ENCODE measurements at places on chromosomes 5 and 9.

GRCh38 chr5:137142764-137143605 is 356.1 kb downstream of the SPOCK1 start:
- DNase-seq = no peak

DNA sequence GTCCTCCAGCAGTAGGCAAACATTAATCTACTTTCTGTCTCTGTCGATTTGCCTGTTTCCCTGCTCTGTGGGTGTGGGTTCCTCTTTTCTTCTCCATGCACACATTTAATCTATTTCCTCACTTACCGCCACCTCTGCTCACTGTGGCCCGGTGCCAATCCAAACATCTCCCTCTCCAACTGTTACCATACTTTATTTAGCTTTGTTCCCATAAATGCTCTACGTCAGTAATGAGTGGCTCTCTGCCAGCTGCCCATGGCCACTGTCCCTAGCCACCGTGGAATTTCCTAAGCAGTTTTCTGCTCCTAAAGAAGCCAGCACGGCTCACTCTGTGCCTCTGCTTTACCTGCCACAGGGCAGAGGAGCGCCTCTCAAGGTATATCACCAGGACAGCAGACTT is 19.5 kb upstream of the GOLPH3 start:
- DNase-seq = no peak

GRCh38 chr5:152632360-152632759 is 227.3 kb upstream of the NMUR2 start:
- no peak for DNase-seq

GRCh38 chr9:93257808-93258331 is 73.9 kb downstream of the WNK2 start:
- DNase-seq = no peak

DNA sequence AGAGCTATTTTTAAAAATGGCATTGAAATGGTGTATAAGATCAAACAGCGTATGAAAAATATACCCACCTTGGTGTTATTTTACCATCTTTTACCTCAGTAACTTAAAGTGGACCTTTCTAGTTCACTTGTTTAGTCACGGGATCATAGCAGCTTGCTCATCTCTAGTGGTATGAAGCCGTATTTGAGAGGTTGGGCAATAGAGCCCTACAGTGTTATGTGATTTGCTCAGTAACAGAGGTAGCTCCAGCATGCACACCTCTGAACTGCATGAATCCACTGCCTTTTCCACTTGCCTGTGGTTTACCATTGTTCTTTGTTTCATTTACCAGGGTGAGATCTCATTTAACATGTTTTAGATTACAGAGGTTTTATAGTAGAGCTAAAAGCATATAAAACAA is 134.4 kb downstream of the ATG10 start:
- no peak for DNase-seq

DNA sequence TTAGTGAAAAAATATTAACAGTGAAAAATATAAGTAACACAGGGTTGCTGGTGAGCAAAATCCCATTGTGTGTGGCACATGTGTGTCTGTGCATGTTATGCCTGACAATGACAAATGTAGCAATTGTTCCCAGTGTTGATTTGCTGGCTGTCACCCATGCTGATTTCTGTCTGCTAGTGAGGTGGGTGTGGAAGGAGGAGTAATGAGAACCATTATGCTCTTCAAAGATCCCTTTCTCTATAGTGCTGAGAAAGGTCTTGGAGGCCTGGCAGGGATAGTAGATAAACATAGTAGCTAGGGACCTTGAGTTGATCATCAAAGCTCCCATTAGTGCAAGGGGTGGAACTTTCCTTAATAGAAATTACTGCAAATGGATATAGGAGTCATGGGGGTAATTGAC is 152.5 kb upstream of the CLINT1 start:
- no peak for DNase-seq

GRCh38 chr5:128566178-128566577 is 28.1 kb upstream of the FBN2 start:
- no peak for DNase-seq

- no peak for DNase-seq
Measured at GRCh38 chr5:1383886-1384401, 39.0 kb upstream of the CLPTM1L start.

- DNase-seq = no peak
Measured at GRCh38 chr9:8736805-8737204, 937.2 kb upstream of the DMAC1 start.

DNA sequence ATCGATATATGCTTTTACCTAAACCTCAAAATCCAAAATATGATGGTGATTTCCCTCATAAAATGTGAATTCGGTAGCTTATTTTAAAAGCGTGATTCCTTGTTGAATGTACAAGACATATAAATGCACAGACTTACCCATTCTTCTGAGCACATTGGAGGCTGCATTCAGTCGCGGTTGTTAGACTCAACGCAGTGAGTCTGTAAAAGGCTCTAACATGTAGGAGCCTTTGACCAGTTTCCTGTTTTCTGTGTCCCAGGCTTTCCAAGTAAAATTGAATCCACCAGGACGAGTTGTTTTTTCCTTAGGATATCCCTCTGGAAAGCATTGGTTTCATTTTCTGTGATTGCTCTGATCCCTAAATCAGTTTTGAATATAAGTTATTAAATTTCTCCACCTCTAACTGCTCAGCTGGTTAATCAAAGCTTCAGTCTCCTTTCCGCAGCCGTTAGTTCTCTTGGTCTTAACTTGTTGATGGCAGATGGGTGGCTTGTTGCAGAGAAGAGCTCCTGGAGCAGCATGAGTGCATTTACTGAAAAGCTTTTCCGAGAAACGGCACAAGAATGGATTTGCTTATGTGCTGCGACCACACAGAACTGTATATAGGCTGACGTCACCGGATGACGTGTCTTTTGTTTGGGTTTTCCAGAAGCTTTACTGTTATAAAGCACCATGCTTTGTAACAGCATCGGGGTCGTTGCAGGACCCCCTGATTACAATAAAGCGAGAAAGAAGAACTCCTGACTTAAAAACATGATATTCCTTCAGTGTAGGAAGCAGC is at the start of gene LRRTM2:
Gene LRRTM2, minus strand, starts transcription at position 565 of the 781 bp plus-strand sequence. Its CDS starts 424 bp downstream, at position 141.
- DNase-seq = no peak

DNA sequence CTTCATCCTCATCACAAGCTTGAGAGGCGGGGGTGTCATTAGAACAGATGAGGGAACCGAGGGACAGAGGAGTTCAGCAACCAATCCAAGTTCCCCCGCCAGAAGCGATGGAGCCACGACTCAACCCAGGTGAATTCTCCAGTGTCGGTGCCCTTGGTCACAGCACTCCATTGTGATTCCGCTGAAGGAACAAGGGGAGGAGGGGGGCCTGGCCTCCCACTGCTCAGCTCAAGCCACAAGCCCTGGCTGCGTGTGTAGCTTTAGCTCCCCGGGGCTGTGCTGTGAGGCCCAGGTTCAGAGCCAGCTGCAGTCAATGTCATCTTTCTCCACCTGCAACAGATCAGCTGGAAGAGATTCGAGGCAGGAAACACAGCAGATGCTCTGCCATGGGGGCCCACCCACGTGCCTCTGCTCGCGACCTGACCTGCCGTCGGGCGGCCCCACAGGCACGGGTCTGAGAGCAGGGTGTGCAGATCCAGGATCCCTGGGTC is 72.6 kb downstream of the GTF3C4 start:
- DNase-seq = no peak

- DNase-seq = no peak
Measured at GRCh38 chr5:35370871-35371270, 140.6 kb upstream of the PRLR start.

GRCh38 chr5:157983906-157984551 is 125.1 kb upstream of the CLINT1 start:
- DNase-seq = no peak

DNA sequence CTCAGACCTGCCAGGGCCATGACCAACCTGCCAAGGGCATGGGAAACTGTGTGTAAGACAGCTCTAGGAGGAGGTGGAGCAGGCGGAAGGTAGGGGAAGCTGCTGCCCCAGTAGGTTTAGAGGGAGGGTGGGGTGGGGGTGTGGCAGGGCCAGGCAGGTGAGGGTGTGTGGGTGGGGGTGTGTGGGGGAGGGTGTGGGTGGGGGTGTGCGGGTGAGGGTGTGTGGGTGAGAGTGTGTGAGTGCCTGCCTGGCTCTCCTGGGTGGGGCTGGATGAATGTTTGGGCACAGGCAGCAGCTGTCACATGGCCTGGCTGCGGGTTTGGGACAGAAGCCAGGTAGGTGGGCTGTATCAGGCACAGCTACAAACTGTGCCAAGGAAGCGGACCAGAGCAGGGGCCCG is 8.8 kb upstream of the N4BP3 start:
- no peak for DNase-seq

DNA sequence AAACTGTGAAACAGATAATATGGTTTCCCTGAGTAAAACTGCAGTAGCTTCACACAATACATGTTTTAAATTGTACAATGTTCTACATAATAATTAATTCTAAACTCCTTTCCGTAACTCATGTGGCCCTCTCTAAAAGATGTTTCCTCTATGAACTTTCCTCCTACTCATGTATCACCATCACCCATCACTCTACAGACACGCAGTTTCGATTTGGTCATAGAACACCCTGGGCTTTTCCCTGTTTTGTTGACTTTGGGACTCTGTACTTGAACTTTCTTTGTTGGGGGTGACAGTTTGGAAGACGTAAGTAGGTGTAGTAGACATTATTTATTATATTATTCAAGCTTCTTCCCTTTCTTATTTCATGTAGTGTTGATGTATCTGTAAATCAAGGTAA is 44.1 kb upstream of the GABRA6 start:
- no peak for DNase-seq

DNA sequence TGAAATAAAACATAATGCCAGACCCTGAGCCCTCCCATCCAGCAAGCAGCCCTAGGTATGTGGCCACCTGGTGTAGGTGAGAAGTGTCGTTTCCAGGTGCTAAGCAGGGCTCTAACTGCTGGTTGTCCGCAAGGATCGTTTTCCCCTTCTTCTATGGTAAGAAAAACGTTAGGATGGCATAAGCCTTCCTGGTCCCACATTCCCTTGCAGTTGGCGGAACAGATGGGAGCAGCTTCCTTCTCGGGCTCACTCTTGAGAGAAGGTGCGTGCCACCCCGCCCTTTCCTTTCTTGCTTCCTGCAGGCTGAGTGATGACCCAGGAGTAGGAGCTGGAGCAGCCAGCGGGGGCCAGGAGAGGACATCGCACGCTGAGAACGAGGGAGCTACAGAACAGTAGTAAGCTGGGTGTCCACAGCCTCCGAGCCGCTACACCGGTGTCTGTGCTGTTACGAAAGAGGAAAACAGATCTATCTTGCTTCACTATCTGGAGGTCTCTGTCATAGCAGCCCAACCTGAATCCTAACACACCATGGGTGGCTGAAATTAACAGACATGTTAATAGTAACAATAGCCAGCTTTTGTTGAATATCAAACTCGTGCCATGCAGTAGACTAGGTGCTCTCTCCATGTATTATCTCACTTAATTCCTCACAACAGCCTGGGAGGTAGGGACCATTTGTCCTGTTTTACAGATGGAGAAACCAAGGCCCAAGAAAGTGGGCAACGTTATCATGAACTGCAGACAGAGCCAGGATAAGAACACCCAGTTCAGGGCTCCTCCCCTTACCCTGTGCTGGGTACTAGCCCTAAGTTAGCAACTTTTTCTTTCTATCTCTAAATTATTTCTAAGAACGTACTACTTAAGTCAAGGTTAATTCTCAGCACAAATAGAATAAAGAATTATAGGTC is 139.8 kb downstream of the COL23A1 start:
- DNase-seq = no peak

DNA sequence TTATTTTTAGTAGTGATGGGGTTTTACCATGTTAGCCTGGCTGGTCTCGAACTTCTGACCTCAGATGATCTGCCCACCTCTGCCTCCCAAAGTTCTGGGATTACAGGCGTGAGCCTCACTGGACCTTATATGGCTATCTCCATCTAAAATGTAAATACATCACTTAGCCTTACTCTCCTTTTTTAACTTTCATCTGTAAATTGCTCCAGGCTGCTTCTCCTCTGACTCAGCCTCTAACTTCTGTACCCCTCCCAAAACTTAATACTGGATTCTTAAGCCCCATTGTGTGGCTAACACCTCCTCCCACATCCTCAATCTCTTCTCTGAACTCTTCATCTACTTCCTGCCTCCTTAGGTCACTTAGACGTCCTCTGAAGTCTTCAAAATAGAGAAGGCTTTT is 4.0 kb downstream of the SNX30 start:
- DNase-seq = peak; percentile 41

DNA sequence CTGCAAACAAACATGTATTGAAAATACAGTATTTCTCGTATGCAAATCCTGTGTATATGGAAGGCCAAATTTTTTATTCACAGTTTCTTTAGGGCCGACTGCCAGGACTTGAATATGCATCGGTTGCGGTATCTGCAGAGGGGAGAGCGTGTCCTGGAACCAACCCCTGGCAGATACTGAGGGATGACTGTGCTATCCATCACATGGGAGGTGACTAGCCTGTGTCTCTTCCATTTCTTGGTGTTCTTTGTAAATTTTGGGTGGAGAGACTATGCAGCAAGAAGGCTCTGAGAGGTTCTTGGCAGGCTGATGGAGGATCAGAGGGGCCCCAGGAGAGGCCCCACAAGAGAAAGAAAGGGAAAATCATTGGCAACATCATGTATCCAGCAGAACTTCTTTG is 384.3 kb downstream of the YTHDC2 start:
- no peak for DNase-seq

DNA sequence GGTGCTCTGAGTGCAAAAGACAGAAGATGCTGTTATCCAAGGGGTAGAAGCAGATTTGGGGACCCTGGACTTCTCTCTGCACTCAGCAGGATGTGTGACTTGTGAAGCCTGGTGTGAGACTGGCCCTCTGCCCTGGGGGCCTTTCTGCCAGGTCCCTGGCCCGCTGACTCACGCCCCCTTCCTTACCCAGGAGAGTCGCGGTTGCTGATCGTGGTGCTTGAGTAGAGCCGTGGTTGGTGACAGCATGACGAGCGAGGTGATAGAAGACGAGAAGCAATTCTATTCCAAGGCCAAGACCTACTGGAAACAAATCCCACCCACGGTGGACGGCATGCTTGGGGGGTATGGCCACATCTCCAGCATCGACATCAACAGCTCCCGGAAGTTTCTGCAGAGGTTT is 6.5 kb downstream of the NTMT1 start:
- no peak for DNase-seq

GRCh38 chr5:148414833-148415232 is 31.1 kb downstream of the FBXO38 start:
- DNase-seq = no peak

GRCh38 chr9:35732800-35733541 is 505 bp downstream of the CREB3 start:
- peak; percentile 47 for DNase-seq

DNA sequence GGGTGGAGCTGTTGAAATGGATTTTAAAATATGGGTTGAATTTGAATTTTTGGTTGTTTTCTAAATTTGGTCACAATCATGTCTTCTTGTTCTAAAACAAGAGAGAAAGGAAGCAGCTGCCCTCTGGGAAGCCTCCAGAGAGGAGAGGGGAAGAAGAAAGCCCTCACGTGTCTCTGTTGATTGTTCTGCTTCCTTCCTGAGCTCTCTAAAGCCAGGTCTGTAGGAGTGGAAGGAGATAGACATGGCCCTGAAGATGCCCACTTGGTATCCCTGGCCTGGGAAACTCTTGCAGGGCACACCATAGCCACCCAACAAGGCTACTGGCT is 59.6 kb downstream of the GALNT12 start:
- no peak for DNase-seq

- DNase-seq = no peak
Measured at GRCh38 chr5:14608169-14608568, 26.6 kb downstream of the OTULINL start.

- no peak for DNase-seq
Measured at GRCh38 chr5:116536316-116537083, 38.1 kb downstream of the SEMA6A start.

GRCh38 chr9:91075279-91075678 is 273.7 kb downstream of the SYK start:
- no peak for DNase-seq
